Activated naive CD4-positive, alpha-beta T cell (primary cell): ENCODE measurements at places on chromosomes 3 and 15.

- no peak for DNase-seq
Observed at GRCh38 chr3:18987862-18988447, 160.4 kb upstream of the KCNH8 start.

- DNase-seq: no peak
Observed at GRCh38 chr3:125042725-125043406, 12.9 kb downstream of the HEG1 start.

DNA sequence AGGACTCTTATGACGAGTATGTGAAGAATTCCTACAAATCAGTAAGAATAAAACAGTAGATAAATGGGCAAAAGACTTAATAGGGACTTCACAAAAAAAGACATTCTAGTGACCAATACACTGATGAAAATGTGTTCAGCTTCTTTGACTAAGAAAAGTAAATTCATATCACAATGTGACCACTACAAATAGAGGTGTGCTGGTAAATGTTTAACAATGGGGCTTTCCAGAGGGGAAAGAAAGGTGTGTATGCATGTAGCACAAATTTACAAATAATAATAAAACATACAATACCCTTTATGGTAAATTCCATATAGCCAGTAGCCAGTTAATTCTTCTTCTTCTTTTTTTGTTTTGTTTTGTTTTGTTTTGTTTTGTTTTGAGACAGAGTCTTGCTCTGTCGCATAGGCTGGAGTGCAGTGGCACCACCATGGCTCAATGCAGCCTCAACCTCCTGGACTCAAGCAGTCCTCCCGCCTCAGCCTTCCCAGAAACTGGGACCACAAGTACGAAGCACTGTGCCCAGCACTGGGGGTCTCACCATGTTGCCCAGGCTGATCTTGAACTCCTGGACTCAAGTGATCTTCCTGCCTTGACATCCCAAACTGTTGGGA, 17.5 kb upstream of the NMD3 start:
- DNase-seq: no peak

GRCh38 chr3:72446218-72447058, 401.8 kb downstream of the SHQ1 start:
- peak; percentile 58 for DNase-seq

DNA sequence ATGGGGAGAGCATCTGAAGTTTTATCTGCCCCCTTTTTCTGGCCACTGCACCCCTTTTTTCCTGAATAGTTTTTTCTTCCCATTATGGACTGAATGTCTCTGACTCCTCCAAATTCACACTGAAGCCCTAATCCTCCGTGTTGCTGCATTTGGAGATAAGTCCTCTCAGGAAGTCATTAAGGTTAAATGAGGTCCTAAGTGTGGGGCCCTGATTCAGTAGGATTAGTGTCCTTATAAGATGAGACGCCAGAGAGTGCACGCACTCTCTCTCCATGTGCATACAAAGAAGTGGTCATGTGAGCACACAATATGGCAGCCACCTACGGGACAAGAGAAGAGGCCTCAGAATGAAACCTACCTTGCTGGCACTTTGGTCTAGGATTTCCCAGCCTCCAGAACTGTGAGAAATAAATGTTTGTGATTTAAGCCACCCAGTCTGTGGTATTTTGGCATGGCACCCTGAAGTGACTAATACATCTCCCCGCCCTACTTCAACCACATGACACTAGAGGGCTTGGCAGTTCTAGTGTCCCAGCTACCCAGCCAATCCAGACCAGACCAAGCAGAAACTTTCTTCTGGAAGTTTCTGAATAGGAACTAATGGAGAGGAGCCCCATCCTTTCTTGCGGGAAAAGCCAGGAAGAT, 191.3 kb downstream of the PDE8A start:
- DNase-seq: no peak

- DNase-seq: no peak
Observed at GRCh38 chr3:122619040-122619439, 41.6 kb downstream of the PARP15 start.

DNA sequence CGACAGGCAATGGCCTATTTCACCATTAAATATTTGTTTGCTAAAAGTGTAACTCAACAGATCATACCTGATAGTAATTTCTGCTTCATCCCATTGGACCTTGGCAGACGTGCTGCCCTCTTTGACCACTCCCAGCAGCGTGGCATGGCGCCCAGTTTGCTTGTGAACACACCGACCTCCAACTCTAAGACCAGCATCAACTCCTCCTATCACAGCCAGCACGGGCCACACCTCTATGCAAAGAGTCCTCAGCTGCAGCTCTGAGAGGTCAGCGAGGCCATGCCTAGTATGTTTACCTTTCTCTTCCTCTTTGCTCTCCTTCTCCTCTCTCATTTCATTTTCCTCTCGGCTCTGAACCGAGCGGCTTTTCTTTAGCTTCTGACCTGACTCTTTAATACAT, 80.6 kb downstream of the FBXL22 start:
- DNase-seq: no peak

DNA sequence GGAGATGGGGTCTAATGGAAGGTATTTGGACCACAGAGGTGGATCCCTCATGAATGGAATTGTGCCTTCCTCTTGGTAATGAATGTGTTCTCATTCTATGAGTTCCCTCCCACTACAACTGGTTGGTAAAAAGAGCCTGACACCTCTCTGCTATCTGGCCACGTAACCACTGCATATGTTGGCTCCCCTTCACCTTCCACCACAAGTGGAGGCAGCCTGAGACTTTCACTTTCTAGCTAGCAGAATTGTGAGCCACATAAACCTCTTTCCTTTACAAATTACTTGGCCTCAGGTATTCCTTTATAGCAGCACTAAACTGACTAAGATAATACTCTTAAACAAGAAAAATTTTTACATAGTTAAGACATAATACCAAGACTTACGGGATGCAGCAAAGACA, 155.3 kb downstream of the NR1I2 start:
- no peak for DNase-seq

- DNase-seq: no peak
Observed at GRCh38 chr3:40995271-40995670, 204.0 kb upstream of the CTNNB1 start.

DNA sequence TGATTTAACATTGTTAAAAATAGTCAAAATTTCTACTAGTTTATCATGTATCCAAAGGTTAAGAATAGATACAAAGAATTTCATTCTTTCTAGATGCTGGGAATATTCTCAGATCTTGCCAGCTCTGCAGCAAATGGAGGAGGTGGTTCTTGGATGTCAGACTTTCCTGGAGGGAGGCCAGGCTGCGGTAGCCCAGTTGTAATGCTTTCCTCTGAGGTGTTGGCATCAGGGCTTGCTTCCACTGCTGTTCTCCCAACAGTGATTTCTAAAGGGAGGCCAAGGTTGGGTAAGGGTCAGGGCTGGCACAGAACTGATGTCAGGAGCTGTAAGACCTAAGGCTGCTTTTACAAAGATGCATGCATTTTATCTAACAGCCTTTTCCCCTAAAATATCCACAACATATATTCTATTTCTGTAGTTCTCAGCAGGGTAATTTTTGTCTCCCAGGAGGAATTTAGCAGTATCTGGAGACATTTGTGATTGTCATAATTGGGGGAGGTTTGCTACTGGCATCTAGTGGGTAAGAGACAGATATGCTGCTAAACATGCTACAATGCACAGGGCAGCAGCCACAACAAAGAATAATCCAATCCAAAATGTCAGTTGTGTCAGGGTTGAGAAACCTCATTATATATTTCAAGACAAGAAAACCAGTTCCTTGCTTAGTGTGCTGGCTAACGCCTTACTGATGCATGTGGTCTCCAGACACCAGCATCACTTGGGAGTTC, 42.0 kb upstream of the SPTSSB start:
- no peak for DNase-seq

GRCh38 chr3:71582036-71582611, 1.4 kb downstream of the FOXP1 start:
- DNase-seq: peak; percentile 23

DNA sequence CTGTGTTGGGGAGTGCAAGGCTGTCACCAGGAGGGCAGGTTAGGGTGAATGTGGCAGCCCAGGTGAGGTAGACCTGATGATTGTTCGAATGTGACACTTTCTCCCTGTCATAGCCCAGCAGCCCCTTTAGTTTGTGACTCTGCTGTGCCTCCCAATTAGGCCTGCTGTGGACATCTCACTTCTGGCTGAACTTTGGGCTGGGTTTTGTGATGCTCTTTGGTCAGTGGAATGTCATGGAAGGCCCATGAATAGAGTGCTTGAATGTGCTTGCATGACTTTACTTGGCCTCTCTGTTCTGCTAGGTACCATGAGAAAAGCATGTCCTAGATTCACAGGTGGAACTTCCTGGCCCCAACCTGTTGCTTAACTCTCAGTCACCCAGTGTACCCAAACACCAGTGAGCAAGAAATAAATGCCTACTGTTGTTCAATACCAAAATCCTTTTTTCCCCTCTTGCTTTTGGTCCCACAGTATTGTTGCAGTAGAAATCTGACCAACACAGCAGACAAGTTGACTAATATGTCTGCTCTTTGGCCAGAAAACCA, 249.7 kb downstream of the PTPRG start:
- no peak for DNase-seq

DNA sequence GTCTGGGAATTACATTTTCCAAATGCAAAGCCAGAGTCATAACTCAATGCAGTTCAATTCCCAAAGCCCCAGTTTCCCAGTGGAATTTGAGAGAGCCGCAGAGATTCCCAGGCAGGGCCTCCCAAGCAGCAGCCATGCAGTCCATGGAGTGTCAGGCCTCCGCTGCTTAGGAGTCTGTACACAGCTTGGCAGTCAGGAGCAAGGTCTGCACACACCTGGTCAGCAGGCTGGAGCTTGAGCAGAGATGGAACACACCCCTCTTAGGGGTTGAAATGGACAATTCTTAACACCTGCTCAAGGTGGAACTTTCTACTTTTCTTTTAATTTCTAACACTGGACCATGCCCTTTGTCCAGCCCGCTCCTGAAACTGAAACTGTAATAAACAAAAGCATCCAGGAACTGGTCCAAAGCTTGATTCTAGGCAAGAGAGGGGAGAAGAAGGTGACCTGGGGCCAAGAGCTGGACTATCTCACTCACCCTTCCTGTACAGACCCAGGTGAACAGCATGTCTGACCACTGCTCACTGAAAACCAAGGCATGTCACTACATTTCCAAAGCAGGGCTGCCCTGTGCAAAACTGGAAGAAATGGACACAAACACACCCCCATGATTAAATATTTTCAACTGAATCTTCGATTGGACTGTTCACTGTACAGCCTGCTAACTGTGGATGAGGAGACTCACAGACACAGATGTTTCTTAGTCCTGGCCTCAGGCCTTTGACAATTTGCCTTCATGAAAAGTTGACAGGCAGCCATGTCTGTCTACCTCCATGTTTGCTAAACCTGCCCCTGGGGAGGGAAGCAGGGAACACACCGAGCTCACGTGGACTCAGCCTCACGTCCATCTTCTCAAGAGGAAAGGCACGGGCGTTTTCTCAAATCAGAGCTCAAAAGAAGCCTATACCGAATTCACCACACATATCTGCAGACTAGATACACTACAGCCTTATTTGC, 48.6 kb upstream of the DUSP7 start:
- no peak for DNase-seq

DNA sequence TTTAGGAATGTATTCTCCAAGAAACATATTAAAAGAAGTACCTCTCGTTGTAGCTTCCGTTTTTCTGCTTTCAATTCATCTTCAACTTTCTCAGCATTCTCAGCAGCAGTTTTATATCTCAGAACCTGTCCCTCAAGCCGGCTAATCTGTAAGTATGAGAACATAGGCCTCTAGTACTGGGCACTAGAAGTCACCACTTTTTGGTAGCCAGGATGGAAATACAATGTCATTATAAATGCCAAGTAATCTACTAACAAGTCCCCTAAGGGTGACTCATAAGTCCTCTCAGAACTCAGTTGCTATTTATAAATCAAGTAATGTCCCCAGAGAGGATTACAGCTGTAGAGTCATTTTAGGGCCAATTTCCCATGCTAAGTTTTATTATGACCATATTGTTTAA, 61.1 kb downstream of the MLH1 start:
- no peak for DNase-seq

DNA sequence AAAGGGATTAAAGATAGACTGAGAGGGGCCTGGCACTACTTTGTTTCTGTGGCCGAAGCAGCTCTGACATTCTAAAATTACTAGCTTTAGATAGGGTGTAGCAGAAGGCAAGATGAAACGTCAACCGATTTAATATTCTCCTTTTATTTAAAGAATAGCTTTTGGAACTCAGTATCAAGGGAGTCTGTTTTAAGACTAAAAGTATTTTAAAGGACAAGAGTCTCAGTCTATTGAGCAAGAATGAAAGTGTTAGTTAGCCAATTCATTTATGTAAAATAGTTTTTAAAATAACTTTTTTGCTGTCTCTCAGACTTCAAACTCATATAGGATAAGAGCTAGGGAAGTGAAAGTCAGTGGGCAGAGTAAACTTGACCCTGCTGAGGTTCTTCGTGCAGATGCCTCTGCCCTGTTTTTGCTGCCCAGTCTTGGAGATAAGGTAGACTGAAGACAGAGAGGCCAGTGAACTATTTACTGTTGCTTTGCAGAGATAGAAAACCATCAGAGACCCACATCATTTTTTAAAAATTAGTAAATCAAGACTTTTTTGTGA, 1090.9 kb downstream of the ROBO2 start:
- no peak for DNase-seq

- DNase-seq: no peak
Observed at GRCh38 chr3:145518639-145519038, 642.3 kb downstream of the PLOD2 start.

DNA sequence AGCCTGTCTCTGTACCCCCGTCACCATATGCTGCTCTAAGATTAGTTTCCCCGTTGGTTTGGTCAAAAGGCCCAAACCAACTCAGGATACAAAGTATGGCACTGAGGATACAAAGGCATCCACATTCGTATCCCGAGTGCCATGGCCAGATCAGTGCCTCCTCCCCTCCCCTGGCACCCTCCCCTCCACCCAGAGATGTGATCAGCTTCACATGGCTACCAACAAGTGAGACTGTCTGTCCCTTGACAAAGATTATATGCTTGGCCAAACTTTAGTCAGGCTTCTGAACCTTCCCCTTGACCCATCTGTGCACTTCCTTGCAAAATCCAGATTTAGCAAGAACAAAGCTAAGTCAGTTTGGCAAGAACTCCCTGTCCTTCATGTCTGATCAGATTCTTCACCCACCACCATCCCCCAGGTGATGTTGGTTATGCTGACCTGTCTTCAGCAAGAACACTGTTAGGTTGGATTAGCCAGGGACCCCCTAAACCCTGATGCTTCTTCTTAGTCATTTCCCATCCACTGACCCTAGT, 61.7 kb downstream of the KLF15 start:
- no peak for DNase-seq

DNA sequence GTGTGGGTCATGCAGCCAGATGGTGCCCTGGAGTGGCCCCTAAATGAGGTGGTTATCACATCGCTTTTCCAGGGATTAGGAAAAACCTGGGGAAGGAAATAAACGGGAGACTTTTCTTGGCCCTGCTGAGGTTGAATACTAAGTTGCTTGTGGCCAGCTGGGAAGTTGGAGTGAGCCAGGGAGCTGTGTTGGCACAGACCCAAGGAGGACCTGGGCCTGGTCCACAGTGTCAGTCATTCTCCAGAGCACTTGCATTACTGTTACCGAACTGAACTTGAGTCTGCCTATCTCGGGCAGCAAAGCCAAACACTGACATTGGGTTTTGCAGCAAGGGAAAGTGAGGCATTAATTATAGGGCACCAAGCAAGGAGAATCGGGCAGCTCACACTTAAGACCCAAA, 339.0 kb downstream of the GABRB3 start:
- DNase-seq: no peak
